ENCODE measurements at places on chromosomes 4 and X.

- no peak for DNase-seq
Measured at GRCh38 chrX:134776342-134776741, 118.1 kb upstream of the PLAC1 start.

DNA sequence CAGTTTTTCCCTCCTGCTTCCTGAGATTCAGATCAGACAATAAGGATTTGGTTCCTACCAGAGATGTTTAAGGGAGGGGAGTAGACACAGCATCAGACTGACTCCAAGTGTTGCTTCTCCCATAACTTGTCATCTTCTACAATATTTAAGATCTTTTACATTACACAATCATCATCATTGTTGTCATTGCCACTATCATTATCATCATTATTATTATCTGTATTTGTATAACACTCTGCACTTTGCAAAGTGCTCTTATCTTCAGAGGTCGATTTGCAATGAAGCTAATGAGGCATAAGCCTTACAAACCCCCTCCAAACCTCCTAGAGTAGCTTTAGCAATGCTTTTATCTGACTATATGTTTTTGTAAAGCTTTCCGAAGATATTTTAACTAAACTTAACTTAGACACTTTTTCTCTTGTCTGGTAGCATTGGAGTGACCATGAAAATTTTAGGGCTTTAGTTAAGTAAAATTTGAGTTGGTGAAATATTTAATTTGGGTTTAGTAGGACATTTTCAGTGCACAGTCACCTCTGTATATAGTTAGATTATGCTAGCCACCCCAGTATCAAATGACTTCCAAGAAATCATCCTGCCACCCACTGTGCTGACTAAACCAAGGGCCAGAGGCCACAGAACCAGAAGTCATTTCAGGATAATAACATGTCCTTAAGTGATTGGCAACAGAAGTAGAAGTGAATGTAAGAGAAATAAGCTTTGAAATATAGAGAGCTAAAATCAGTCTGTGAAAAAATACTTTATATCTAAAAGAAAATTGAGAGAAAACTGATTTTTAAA lies 124.2 kb upstream of the NRK start:
- no peak for DNase-seq

DNA sequence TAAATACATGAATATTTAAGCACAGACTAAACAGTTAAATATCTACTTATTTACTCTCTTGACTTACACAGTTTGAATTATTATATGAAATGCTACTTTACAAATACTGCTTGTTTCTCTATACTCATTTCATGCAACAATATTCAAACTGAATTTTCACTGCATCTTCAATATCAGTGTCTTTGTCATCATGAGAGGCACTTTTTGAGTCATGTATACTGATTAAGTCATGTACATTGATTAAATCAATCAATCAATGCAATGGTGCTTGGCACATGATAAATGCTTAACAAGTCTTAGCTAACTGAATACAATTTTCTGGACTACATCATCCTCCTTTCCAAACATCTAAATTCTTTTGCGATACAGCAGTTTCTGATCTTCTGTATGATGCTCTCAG lies 67.1 kb downstream of the CHM start:
- no peak for DNase-seq

DNA sequence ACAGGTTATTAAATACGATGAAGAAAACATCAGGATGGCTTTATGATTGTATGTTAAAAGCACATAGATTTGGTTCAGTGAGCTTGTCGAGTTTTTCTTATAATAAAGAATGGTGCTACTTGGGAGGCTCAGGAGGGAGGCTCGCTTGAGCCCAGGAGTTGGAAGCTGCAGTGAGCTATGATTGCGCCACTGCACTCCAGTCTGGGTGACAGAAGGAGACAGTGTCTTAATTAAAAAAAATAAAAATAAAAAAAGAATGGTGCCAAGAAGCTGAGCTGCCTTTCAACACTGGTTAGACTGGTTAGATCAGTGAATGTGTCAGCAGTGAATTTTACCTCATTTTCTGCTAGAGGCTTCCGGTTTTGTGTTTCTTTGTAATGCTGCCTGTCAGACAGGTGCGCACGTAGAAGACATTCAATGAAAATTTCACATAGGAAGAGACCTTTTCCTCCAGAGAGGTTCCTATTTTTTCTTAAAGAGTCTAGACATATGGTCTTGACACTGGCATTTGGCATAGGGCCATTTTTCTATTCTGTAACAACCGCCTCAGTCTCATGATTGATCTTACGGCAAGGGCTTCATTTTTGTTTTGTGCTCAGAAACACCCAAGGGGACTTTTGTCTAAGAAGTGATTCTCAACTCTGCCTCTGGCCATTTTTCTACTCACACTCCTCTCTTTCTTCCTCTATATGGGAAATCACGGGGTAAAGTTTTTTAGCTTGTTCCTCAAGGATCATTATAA lies 15.0 kb upstream of the ARSF start:
- DNase-seq: no peak

DNA sequence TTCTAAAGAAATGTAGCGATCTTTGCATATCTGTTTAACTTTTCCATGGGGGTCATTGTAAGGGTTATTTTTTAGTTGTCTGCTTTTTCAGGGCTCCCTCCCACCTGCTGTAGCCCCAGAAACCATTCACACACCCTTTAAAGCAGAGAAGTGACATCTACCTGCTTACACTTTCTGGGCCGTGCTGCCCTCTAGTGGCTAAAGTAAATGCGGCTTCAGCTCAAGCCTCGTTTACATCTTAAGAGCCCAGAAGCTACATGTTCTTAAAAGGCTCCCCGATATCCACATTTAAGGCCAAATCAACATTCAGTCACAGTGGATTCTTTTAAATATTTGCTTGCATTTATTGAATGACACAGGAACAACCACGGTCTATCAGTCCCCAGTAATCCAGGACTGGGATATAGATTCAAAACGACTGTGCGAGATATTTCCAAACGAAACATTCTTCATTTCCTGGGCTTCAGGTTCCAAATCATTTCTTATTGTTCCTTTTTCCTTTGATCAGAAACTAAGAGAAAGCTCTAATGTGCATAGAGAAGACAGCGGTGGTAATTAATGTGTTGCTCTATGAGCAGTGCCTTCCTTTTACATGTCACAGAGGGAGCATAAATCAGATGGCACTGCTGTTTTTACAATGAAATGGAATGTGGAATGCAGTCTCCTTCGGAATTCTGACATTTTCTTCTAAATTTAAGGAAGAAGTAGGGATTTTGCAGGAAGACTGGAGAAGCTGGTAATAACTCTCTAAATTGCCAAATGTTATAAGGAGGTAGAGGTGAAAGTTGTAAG lies 119.9 kb downstream of the RASGEF1B start:
- peak; percentile 7 for DNase-seq

DNA sequence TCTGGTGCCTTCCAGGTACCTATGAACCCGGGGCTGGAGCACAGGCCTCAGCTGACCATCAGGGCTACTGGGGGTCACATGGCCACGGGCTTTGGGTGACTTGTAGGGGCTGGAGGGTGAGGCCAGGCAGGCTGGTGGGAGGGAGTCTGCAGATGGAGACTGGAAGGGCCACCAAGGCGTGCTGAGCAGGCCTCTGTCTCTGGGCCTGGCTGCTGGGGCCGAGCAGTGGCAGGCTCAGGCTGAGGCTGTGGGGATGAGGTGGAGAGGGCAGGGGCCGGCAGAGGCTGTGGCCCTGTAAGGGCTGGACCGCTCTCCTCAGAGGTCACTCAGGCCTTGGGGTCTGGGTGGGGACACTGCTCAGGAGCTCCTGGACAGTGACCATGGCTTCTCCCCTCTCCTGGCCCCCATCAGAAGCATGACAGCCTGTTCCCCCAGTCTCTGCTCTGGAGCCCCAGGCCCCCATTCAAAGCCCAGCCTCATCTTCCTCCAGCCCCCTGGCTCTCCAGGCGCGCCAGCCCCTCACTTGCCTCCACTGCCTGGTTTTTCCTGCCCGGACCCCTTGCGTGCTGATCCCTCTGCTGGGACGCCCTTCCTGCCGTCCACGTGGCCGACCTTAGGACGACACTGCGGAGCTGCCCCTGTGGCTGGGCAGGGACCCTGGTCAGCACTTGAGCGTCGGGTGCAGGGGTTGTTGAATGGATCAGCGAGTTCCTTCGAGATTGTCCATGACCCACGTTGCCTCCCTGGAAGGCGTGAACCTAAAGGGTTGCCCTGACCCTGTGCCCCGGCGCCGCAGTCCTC lies 11.1 kb upstream of the NAT8L start:
- DNase-seq: no peak

- DNase-seq: no peak
Measured at GRCh38 chrX:49188468-49189076, 2.4 kb upstream of the PRICKLE3 start.

- DNase-seq: no peak
Measured at GRCh38 chrX:134373736-134374135, 86.2 kb upstream of the HPRT1 start.

DNA sequence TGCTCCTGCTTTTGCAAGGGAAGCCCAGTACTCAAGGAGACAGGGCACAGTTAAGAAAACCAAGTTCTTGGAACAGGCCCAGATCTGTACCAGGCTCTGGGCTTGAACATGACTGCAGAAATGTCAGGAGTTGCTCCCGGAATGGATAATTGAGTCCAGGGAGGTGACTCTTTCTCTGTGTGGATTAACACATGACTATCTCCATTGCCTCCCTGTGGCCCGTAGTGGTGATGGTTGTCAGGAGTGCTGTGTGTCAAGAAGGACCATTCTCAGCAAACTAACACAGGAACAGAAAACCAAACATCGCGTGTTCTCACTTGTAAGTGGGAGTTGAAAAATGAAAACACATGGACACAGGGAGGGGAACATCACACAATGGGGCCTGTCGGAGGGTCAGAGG lies 39.9 kb downstream of the CCKAR start:
- DNase-seq: no peak

DNA sequence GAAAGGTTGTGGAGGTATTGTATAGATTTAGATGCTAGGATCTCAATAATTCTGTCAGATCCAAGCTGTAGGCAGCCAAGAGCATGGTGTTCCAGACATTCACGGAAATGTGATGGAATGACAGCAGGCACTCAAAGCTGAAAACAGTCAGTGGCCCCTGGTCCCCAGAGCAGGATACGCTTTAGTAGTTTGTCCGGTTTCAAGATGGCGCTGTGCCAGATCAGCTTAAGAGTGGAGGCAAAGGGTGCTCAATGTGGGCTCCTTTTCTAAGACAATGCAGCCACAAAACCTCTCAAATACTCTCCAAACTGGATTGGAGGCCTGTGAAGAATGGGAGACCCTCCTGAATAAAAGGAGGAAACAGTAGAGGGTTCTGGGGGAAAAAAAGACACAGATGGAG lies 291.2 kb upstream of the HS3ST1 start:
- DNase-seq: no peak

DNA sequence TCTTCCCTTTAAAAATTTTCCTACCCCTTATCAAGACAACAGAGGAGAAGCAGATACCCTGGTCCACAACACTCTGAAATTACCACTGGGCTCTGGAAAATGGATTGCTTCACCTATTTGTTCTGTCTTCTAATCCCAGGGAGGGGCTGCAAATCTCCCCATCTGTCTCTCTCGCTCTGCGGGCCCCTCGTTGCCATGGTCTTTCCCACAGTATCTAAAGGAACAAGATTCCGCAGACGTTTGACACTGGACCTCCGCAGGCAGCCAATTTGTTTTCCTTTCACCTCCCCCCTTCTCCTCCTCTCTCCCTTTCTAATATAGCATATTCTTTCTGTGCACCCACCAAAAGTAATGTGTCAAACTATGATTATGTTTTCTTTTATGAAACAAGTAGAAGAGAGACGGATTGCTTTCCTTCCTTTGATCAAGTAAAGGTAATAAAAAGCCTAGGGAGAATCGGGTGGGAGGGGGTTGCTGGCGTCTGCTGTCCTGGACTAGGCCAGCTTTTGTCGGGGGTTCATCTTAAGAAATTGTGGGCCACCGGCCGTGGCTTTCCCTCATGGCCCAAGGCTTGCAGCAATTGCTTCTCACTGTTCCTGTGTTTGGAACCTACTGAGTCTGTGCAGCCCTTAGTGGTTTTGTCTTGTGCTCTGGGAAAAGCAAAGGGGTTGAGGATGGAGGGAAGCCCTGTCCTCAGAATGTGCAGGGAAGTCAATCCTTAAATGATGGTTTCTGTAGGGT lies 81.0 kb downstream of the MGST2 start:
- no peak for DNase-seq

DNA sequence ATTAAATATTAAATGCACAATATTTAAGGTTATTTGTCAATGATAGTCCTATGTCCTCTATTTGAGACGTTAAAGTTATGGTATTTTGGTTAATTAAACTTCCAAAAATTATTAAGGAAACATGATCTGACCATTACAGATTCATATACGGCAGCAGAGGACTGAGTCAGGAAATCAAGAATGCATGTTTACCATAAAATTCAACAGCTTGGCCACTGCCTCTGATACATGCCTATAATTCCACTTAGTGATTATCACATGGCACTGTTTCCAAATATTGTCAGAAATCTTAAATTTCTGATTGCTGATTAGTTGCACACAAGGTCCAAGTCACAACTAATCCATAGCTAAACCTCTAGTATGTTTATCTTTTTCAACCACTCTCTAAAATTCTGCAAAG lies 232.2 kb upstream of the UGT8 start:
- DNase-seq: no peak

GRCh38 chr4:25367877-25368276 lies 9.2 kb upstream of the ANAPC4 start:
- DNase-seq: no peak

GRCh38 chr4:93835929-93836328 lies 7.4 kb downstream of the ATOH1 start:
- no peak for DNase-seq

DNA sequence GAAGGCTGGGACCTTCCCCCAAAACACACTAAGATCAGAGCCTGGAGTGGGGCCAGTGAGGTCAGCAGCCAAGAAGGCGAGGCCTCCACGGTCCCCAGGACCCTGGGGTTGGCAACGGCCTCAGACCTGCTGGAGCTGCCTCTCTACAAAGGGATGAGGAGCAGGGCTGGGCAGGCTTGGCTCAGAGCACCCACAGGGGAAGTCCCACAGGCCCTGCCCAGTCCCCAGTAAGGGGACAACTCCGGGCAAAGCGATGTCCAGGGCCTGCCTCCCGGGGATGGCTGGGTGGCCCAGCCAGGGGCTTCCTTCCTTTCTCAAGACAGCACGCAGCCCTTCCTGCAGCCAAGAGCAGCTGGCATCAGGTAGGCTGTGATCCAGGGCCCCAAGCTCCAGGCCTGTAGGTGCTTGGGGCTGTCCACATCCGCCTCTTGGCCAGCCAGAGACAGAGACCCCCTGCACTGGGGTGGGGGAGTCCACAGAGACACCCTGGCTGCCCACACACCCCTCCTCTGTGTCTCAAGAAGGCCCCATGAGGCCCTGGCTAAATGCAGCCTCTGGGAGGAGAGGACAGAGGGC lies 5.7 kb downstream of the MXD4 start:
- DNase-seq: no peak

GRCh38 chr4:161247831-161248230 lies 916.0 kb downstream of the FSTL5 start:
- DNase-seq: no peak

DNA sequence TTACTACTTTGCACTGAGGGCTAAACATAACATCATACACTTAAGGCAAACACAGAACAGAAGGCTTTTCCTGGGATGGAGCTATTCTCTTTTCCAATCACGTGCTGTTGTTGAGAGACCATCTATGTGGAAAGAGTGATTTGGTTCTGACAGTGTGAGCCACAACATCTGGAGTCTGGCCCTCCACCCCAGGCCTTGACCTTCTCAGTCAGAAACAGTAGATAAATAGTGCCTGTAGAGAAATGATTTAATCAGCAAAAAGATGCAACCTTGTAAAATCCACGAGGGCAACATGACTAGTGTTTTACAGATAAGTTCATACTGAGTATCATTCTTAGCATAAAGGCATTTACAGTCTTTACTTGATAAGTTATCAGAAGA lies 10.8 kb upstream of the SFRP2 start:
- DNase-seq: no peak

Data from SW 1271 (cell line).